Stimulated activated CD4-positive, alpha-beta T cell treated with anti-CD3 and anti-CD28 coated beads, Interleukin-1b, Interleukin-23, amount 100 ng/mL, for 1 hour (primary cell): ENCODE measurements at places on chromosomes 3 and 15.

- no peak for DNase-seq
These were observed 46.2 kb downstream of the TBL1XR1 start for GRCh38 chr3:177150970-177151627.

GRCh38 chr3:104069114-104069513 lies 1297.6 kb upstream of the ALCAM start:
- no peak for DNase-seq

GRCh38 chr3:114850898-114851297 lies 296.2 kb downstream of the ZBTB20 start:
- DNase-seq, result no peak

DNA sequence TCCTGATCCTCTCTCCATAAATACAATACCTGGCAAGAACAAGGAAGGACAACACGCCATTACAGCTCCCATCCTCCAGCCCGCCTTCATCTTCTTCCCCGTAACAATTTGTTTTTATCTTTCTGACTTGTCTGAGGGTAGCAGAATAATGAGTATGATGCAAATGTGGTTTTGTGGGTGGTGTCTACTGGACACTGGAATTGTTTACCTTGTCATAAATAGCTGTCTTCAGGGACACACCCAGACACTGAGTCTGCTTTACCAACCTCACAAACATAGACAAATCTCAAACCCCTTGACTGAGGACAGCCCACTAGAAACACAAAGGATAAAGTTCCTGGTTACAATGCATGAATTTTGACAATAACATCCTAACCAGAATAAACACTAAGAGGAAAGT lies 13.4 kb downstream of the WDR72 start:
- DNase-seq, result no peak

DNA sequence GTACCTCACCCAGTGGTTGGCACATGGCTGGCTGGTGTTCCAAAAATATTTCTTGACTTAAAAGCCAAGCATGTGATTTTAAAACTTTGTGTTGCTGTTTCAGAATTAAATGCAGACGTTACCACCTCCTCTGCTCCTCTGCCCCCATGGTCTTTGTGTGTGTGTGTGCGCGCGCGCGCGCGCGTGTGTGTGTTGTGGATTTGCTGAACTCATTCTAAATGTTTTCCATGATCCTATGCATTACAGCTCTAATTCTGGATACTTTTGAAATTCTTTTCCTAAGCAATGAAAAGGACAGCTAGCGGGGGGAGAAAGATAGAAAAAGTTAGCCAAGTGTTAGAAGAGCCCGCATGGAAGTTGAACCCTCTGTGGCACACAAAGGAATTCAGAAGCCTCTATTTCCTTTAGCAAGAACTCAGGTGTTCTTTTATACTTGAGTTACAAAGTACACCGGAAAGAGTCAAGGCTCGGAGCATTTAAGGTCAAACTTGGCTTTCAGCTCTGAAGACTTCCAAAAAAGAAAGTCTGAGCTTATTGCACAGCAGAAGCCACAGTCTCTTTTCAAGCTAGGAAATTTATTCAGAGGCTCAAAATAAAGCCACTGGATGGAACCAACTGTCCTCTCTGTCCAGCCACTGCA lies 350.5 kb upstream of the TBL1XR1 start:
- DNase-seq, result no peak

GRCh38 chr3:53083521-53083920 lies 37.6 kb upstream of the SFMBT1 start:
- DNase-seq, result no peak

- DNase-seq, result no peak
These were observed 5.5 kb downstream of the ABCC5 start for GRCh38 chr3:184011937-184012889.

- no peak for DNase-seq
These were observed 210.7 kb upstream of the TRIM42 start for GRCh38 chr3:140467104-140467577.
